Amniotic stem cell (primary cell): ENCODE measurements at places on chromosomes 5 and 9.
A peak's percentile ranks its signal among the peaks of the same experiment; 100 is the strongest.

DNA sequence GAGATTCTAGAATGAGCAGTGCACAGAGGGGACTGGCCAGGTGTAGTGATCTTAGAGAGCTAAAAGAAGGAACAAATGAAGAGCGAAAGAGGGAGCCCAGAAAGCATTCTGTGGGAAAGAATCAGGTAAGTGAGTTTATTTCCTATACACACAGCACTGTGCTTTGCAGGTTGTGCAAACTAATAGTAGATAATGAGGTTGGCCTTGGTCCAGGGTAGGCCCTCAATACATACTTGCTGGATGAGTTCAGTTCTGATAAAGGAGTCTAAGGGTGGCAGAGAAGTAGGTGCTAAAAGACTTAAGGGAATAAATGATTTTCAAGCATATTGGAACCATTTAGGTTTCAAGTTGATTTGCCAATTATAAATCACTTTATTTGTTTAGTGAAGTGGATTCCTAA, 122.0 kb downstream of the NPR3 start:
- no peak for DNase-seq

- DNase-seq = peak; percentile 86
Observed at GRCh38 chr5:114361724-114362196, at the start of gene KCNN2. Gene KCNN2, plus strand, starts transcription at chr5:114362070. Its CDS starts 70 bp downstream, at chr5:114362140.

DNA sequence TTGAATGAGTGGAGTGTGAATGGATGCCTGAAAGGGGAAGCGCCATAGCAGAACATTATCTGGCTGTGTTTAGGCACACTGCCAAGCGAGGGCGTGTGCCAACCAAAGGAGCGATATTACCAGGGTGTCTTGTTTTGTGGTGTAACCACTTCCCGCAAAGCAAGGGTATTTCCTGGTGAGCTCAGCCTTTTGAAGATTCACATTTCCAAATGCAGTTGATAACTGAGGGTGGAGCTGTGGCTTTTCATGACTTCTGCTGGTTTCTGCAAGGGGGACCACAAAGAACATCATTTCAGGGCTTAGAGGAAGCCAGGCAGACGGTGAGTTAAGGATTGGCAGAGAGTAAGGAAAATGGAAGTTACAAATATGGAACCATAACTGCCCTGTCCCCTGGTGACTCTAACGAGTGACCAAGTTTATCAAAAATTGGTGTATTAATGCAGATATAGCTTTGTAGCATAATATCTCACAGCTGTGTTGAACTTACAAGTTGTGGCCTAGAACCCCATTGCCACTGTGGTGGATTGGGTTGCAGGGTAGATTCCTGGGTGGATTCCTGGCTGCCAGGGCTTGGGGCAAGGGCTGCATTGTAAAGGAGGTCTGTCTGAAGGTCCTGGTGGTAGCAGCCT, 71.4 kb downstream of the RALGPS1 start:
- DNase-seq = no peak

- no peak for DNase-seq
Observed at GRCh38 chr9:113436728-113437515, 26.4 kb downstream of the C9orf43 start.

DNA sequence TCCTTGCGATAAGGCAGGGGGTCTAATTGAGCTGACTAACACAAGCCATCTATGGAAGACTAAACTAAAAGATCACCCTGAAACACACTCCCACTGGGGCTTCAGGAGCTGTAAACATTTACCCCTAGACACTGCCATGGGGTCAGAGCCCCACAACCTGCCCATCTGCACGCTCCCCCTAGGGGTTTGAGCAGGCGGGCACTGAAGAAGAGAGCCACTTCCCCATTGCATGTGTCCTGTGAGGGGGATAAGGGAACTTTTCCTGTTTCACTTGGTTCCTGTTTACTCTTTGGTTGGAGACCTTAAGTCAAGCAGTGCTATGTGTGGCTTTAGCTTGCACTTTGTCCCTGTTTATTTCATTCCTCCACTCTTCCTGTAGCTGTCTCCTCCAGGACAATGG, 1929.5 kb upstream of the CDH9 start:
- no peak for DNase-seq

GRCh38 chr5:117621921-117622320, 1047.3 kb upstream of the SEMA6A start:
- DNase-seq = no peak

DNA sequence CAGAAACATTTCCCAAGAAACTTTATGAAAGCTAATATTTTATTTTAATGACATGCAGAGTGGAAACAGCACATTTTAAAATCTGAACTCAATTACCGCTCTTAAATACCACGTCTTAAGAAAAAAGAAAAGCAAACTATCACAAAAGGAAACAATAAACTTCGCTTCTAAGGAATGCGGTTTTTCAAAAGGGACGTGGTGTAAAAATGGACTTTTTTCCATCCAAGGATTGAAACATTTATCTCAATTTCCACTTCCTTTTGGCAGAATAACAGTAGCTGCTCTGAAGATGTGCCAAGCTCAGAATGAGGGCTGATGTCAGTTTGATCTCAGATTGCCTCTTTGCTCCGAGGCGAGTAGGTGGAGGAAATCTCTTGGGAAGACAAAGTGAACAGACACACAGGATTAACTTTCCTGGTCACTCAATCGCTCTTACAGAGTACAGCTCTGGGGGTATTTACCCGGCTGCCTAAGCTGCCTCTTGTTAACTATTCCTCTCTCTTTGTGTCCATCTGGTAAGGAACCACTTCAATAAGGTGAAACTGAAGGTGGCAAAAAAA, 158.5 kb downstream of the TRPM6 start:
- no peak for DNase-seq

- DNase-seq = no peak
Observed at GRCh38 chr5:137822158-137822764, 45.4 kb upstream of the MYOT start.

DNA sequence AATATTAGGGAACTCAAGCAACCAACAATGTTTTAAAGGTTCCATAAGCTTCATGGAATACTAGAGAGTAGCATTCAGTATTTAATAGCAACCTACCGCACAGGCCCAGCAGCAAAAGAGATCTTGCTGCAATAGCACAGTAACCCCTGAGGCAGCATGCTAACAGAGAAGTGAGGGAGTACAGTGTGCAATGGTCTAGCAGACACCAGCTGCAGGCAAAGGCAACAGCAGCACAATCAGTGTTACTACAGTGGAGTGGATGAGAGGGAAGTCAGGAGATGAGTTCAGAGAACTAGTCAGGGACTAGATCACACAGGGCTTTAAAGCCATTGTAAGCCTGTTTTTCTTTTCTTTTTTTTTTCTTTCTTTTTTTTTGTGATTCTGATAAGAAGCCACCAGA, 2.8 kb downstream of the TICAM2 start:
- DNase-seq = no peak

GRCh38 chr9:91239367-91240111, 122.2 kb downstream of the AUH start:
- no peak for DNase-seq

- DNase-seq = no peak
Observed at GRCh38 chr9:134723037-134723436, 81.4 kb downstream of the COL5A1 start.

DNA sequence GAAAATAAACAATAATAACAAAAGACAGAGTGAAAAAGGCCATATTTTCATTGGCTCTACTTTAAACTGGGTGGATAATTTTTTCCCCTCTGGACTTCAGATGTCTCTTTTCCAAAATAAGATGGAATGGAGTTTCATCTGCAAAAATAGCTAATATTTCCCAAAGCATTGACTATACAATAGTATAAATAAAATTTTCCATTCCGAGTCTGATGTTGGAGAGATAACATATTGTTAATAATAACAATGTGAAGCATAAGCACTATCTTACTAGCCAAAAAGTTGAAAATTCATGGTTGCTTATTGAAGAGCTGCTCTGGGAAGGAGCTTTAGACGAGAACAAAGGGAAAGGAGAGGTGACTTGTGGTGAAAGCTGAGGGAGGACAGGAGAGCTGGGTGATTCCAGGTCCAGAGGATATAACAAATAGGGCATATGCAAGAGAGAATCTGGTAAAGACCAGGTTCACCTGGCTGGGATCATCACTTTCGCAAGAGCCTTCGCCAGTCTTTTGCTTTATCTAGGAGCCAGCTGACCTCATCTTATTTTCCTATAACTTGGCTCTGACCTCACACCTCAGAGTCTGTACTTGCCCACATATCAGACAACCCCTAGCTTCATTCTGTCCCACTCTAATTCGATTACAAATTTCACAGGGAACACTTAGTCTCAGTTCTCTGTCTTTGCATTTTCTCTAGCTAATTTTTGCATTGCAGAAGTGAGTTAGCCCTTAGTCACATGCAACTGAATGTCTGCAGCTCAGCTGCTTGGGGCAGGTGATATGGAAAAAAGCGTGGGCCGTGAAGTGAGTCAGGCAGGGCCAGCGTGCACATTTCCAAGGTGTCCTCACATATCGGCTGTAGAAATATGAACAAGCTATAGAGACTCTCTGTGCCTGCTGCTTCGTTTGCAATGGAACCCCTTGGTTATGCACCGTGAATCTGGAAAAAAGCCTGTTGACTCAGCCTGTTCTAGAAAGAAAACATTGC, 7.6 kb upstream of the ZNF474 start:
- no peak for DNase-seq

DNA sequence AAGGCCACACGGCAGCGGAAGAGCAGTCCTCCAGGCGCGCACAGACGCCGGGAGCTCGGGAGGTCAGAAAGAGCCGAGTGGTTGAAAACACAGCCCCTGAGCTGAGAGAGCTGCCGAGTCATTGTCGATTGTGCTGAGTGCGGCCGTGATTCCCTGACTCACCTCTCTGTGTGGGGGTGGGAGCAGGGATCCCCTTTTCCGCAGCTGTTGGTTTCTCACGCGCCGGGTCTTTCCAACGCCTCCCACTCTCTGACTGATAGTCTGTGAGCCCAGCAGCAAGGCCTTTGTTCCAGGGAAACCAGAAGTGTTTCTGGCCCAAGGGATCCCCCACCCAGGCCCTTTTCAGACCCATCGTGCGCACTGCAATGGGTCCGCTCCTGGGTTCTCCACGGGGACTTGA, 97.3 kb downstream of the MRPL36 start:
- DNase-seq = no peak

DNA sequence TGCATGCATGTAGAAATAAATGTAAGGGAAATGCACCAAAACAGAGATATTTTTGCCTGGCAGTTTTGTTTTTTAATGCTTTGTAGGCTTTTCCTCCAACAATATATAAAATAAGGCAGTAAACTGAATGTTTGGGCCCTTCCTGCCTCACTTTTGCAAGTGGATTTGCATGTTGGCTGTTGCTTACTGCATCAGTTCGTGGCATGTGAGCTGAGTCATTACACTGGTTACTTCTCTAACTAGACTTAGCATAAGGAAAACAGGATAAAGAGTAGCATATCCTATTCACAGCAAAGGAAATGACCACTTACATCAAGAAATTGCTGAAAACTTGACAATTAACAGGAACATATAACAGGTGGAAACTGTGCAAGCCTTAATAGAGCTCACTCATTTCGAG, 113.4 kb downstream of the TLE1 start:
- DNase-seq = no peak

DNA sequence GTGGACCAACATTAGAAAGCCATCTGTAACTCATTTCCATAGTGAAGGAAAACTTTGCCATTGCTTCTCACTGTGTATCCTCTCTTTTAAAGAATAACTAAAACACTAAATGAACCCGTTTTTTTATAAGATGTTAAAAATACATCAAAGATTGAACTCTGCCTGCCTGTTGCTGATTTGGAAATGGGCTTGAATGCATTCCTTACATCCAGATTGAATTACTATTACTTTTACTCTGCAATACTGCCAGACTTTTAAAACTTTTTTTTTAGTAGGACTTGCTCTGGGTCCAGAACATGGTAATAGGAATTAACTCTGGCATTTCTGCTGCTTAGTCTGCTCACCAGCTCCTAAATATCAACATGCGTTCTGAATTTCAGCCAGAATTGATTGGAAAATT, 176.8 kb upstream of the PAPPA start:
- DNase-seq = no peak

- DNase-seq = peak; percentile 30
Observed at GRCh38 chr5:54837093-54837492, 148.3 kb downstream of the ESM1 start.

- DNase-seq = no peak
Observed at GRCh38 chr9:131817627-131818026, 77.8 kb upstream of the RAPGEF1 start.

- DNase-seq = no peak
Observed at GRCh38 chr5:68479524-68479923, 264.0 kb downstream of the PIK3R1 start.

DNA sequence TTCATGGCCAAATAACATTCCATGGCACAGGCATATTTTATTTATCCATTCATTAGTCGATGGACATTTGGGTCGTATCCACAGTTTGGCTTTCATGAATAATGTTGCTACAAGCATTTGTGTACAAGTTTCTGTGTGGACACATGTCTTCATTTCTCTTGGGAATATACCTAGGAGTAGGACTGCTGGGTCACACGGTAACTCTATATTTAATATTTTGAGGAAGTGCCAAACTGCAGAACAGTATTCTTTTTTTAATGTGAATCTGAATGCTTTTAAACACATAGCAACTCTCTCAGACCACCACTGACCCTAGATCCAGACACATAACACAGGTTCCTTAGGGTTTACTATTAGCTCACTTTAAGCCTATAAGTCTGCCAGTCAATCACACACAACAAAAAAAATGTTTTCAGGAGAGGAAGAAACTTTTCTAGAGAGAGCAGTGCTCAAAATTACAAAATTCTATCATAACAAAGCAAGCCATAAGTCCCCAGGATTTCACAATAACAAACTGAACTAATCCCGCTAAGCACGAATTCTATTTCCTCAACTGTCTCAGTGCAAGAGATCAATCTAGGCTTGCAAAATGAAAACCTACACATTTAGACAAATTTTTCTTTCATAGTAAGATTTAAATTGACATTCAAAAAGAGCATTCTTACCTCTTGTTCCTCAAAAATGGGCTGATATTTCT, 41.8 kb upstream of the GABBR2 start:
- no peak for DNase-seq

- no peak for DNase-seq
Observed at GRCh38 chr5:156590978-156591377, 259.1 kb upstream of the PPP1R2B start.

- no peak for DNase-seq
Observed at GRCh38 chr5:116375926-116376325, 198.7 kb downstream of the SEMA6A start.

- DNase-seq = no peak
Observed at GRCh38 chr5:100901821-100902341, 1.2 kb downstream of the ST8SIA4 start.

GRCh38 chr5:83513491-83513890, 41.9 kb downstream of the VCAN start:
- DNase-seq = no peak

DNA sequence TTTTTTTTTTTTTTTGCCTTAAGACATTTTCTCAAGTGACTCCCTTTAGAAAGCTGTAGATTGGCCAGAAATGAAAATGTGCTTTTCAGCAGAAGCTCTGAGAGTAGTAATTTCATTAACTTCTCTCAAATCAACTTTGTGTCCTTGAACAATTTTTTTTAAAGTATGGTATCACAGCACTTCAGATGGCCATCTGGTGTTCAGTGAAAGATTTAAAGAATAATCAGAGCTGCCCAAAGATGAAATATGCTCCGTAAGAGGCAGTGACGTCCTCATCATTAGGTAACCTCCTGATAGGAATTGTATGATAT, 43.0 kb upstream of the PCAT7 start:
- no peak for DNase-seq
